Astrocyte of the spinal cord (primary cell): ENCODE measurements at places on chromosomes 1 and 21.

DNA sequence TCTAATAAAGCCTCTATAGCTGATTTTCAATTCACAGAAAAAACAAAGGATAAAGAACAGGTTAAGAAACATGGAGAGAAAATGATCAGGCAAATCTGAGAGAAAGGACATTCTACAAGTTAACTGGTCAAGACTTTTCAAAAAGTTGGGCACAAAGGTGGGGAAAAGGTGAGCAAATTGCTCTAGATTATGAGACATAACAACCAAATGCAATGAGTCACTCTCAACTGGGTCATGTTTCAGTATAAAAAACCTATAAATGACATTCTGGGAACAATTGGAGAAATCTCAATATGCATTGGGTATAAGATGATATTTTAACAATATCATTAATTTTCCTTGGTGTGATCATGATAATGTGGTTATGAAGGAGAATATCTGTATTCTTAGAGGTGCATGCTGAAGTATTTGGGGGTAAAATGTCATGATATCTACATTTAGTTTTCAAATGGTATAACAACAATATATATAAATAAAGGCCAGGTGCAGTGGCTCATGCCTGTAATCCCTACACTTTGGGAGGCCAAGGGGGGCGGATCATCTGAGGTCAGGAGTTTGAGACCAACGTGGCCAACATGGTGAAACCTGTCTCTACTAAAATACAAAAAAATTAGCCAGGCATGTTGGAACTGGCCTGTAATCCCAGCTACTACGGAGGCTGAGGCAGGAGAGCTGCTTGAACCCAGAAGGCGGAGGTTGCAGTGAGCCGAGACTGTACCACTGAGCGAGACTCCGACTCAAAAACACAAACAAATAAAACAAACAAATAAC lies 27.0 kb downstream of the ANKRD13C start:
- peak; percentile 20 for DNase-seq

GRCh38 chr1:19067182-19067911 lies 110.9 kb upstream of the IFFO2 start:
- DNase-seq: peak; percentile 49

- DNase-seq: peak; percentile 86
Observed at GRCh38 chr1:181142096-181142958, 53.8 kb downstream of the IER5 start.

- peak; percentile 79 for DNase-seq
Observed at GRCh38 chr1:203669739-203670138, 43.1 kb downstream of the ATP2B4 start.

GRCh38 chr1:165109013-165109412 lies 247.5 kb downstream of the LMX1A start:
- no peak for DNase-seq

DNA sequence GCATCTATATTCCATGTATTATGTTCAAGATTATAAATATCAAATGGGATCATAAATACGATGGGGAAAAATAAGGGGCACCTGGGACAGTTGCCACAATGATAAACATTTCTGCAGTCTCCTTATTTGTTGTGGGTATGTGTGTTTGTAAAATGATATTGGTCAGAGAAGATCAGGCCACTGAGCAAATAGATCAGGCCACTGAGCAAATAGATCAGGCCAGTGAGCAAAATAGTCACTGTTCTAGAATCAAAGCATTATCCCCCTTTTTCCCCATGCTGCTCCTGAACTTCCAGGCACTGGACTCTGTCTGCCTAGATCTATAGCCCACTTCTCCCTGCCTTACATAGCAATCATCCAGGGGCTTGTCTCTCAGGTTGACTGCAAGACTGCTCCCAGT lies 599.8 kb upstream of the USP24 start:
- no peak for DNase-seq

- DNase-seq: no peak
Observed at GRCh38 chr1:230067871-230068620, 1.0 kb downstream of the GALNT2 start.

DNA sequence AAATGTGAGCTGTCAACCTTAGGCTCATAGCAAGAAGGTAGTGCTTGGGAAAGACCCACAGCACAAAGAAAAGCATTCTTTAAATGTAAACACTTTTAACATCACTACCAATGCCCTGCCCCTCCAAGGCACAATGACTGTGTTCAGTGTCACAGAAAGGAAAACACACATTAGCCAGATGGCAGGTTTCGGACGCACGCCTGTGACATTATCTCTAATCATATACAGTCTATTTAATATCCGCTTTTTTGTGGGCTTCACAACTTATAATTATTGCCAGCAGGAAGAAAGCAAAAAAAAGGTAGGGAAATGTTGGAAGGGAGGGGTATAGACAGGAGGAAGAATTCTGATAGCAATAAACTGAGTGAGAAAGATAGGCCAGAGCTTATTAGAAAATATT lies 112.4 kb upstream of the BEND5 start:
- no peak for DNase-seq

- peak; percentile 55 for DNase-seq
Observed at GRCh38 chr1:118989878-118990378, 1.8 kb upstream of the TBX15 start.

- DNase-seq: no peak
Observed at GRCh38 chr1:1144843-1145546, 28.7 kb upstream of the TTLL10 start.

- peak; percentile 5 for DNase-seq
Observed at GRCh38 chr1:168932539-168932938, 174.0 kb upstream of the ATP1B1 start.

DNA sequence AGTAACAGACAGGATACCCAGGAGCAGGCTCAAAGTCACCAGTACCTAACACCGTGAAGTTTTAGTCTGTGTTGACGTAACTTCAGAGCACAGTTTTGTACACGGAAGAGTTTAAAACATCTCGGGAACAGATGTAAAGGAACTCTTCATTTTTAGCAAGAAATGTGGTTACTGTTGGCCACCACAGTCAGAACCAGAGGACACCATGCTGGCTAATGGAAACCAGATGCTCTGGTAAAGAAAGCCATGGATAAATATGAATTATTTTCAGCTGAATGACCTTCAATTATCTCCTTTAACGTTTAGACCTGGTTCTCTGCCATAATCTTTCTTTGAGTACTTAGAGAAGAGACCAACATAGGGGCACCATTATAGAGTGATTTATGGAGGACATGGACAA lies 115.9 kb downstream of the NTMT2 start:
- DNase-seq: peak; percentile 72

DNA sequence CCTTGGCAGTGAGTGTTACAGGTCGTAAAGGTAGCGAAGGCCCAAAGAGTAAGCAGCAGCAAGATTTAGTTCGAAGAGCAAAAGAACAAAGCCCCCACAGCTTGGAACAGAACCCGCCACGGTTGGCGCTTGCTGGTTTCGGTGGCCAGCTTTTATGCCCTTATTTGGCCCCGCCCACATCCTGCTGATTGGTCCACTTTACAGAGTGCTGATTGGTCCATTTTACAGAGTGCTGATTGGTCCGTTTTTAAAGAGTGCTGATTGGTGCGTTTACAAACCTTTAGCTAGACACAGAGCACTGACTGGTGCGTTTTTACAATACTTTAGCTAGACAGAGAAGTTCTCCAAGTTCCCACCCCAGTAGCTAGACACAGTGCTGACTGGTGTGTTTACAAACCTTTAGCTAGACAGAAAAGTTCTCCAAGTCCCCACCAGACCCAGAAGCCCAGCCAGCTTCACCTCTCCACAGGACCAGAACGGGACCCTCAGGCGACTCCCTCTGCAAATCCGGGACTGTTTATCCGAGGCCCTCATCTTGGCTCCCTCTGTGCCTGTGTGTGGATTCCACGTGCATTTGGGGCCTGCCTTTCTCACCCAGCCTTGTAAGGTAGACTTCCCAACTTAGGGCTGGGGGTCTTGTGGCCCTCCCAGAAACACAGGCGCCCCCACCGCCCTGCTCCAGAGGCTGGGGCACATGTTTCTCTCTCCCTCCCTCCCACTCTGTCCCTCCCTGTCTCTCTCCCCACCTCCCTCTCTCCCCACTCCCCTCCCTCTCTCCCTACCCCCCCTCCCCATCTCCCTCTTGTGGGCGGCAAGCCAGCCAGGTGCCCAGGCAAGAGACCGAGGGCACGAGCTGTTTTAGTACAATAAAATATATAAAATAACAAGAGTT lies 12.6 kb downstream of the FTCD start:
- no peak for DNase-seq

GRCh38 chr1:217096200-217096599 lies 373.0 kb upstream of the ESRRG start:
- no peak for DNase-seq

- no peak for DNase-seq
Observed at GRCh38 chr1:108034396-108034795, 69.4 kb upstream of the VAV3 start.

GRCh38 chr1:20158358-20159070 lies 19.4 kb downstream of the PLA2G2F start:
- no peak for DNase-seq

- no peak for DNase-seq
Observed at GRCh38 chr1:1067860-1068516, 6.1 kb downstream of the RNF223 start.

DNA sequence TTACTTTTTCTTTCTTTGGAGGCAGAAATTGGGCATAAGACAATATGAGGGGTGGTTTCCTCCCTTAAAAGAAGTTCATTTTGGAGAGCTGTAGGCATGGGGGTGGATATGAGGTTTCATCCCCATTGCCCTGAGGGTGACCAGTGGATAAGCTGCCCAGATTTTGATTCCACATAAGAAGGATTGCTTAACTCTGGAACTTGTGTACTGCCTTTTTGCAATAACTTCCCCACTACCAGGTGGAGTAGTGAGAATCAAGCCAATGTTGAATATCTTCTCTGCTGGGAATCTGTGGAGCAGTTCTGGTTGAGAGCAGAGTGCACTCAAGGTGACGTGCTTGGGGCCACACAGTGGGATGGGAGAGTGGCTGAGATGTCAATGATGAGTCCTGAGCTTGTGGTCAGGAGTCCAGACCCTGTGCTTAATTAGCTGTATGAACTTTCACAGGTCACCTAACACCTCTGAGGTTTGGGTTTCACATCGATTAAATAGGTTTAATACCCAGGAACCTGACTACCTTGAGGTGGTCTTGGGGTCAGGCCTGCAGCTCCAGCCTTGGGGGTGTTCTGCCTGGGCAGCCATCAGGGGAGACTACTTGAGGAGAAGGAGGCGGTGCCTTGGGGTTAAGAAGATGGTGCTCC lies 152.9 kb downstream of the FCRL5 start:
- DNase-seq: no peak

GRCh38 chr1:226436855-226437491 lies 29.1 kb upstream of the PARP1 start:
- DNase-seq: no peak

DNA sequence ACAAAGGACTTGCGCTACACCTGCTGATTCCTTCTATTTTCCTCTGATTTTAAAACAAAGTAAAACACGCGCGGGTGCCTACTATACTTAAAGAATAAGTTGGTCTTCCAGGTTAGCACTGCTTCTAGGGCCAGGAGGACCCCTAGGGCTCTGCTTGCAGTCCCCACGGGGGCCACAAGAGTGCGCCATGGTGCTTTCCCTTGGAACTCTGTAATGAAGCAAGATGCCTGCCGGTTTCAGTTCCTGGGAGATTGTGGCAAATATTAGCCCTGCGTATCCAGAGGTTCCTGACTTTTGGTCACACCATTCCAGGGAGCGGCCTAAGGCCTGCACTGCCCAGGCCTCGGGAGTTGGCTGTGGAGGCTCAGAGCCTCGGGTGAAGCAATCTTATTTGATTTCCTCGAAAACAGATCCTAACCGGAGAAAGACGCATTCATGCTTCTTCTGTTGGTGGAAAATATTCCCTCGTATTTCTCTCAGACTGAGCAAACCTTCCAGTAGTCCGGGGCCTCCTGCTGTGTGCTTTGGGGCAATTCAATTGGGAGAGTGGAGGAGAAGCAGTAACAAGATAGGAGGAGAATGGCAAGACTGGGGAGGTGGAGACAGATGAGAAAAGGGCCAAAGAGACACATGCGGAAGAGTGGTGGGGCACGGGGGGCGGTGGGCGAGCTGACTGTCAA lies 25.3 kb downstream of the ADAM30 start:
- peak; percentile 83 for DNase-seq

DNA sequence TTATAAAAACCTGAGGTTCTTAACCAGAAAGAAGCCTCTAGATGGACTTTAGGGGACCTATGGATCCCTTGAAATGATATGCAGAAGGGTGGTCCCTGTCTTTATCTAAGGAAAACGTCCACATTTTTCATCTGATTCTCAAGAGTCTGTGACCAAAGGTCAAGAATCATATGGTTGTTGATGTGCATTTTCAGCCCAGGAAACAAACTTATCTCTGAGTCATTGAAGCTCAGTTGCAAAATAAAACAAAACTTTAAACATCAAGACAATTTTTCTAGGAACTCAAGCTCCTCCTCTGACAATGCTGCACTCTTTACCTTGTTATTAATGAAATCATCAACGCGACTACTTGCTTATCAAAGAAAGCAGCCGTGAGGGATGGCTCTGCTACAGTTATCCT lies 83.3 kb downstream of the TIAM1 start:
- DNase-seq: no peak

- no peak for DNase-seq
Observed at GRCh38 chr1:16438924-16439323, 1.6 kb upstream of the NECAP2 start.

DNA sequence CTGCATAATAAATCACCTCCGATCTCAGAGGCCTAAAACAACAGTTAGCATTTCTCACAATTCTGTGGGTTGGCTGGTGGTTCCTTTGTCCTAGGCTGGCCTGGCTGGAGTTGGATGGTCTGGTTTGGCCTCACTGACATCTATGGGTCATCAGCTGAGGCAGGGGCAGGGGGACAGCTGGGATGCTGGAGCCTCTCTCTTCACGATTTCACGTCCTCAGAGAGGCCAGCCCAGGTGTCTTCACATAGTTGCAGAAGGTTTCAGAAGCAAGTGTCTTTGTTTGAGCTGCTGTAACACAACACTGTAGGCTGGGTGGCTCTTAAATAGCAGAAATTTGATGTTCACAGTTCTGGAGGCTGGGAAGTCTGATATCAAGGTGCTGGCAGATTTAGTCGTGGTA lies 155.5 kb upstream of the CACNA1E start:
- DNase-seq: no peak

GRCh38 chr1:217718873-217719272 lies 87.7 kb downstream of the SPATA17 start:
- peak; percentile 42 for DNase-seq

- no peak for DNase-seq
Observed at GRCh38 chr1:181816608-181817007, 244.9 kb downstream of the ZNF648 start.

- DNase-seq: peak; percentile 88
Observed at GRCh38 chr1:78176448-78176847, 130.7 kb downstream of the GIPC2 start.

GRCh38 chr1:34591751-34592629 lies 162.9 kb upstream of the GJB5 start:
- no peak for DNase-seq

GRCh38 chr1:23585321-23586022 lies 26.2 kb upstream of the ID3 start:
- peak; percentile 94 for DNase-seq

- no peak for DNase-seq
Observed at GRCh38 chr21:37627074-37627473, 260.5 kb downstream of the DYRK1A start.
